ENCODE measurements at places on chromosomes 12 and 14.

- no peak for DNase-seq
These were observed 21.8 kb upstream of the DHRS2 start for GRCh38 chr14:23614395-23614828.

DNA sequence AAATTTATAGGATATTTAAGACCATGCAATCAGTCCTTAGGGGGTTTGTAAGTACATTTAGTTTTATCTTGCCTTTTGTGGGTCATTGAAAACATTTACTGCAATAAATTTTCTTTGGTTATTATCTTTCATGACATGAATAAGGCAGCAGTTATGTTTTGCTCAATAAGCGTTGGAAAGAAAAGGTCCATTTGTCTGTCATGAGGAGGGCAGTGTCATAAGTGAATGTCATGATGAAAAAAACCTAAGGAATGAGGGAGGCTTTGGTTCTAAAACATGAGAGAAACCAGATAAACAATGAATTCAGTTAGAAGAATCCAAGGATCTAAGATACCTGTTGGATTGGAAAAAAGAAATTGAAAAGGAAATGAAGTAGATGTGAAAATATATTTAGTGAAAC, 209.4 kb downstream of the NAV3 start:
- DNase-seq, result no peak

- peak; percentile 26 for DNase-seq
These were observed 27.5 kb downstream of the TCHP start for GRCh38 chr12:109927622-109928021.

DNA sequence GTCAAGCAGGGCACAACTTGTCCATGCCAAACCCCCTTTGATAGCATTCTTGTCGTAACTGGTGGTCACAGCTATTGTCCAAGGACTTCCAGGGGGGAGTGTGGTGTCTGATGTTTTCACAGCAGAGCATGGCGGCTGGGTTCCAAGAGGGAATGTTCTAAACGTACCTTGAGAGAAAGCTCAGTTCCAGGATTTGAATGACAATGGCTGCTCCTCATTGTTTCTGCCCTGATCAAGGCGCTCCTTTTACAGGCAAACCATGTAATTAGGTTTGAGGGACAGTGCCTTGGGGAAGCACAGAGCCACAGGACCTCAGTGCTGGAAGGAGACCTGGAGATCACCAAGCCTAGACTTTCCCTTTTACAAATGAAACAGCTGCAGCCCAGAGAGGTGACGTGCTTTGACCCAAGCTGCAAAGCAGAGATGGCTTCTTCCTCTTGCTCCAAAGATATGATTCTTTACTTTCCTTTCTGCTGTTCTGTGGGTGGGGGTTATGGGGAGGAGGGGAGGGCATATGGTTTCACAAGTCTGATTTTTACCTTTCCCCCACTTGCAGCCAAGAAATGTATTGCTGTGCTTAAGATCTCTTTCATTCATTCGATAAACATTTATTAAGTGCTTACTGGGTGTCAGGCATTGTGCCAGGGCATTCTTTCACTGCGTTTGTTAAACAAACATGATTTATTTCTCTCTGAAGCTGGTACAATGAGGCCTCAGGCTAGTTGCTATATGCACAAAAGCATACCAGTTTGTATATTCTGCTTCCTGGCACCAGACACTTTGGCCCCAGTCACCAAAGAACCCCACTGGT, 172.8 kb downstream of the KTN1 start:
- DNase-seq, result no peak

GRCh38 chr12:41250748-41251147, 62.6 kb downstream of the PDZRN4 start:
- DNase-seq, result no peak

DNA sequence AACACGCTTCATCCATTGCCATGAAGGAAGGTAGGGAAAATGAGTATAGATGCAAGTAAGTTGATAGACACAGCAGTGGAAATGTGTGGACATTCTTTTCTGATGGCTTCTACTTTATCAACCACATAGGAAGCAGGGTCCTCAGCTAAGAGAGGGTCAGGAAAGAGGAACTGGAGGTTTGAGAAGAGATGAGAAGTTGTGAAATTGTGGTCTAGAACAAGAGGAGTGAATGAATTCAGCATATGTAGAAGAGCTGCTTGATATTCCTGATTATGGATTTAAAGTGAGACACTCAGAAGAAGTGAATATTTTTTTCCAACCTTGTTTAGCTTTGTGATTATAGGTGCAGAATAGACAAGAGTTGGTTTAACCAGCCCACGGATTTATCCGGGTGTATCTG, 128.5 kb downstream of the SLC15A5 start:
- DNase-seq, result no peak

DNA sequence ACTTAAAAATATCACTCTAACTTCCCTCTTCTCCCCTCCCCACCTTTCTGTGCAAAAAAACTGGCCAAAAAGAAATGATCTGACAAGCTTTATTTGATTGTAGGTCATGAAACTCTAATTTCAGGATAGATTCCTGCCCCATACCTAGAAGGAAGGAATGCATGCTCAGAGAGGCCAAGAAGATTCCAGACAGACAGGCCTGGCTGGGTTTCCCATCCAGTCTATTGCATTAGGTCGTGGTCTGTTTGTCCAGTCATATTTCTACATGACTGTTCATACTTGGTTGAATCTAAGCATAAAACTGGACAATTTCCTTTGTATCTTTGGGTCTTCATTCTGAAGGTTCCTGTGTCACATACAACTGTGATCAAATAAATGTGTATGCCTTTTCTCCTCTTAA, 20.0 kb upstream of the SLC15A5 start:
- DNase-seq, result no peak

- no peak for DNase-seq
These were observed 1093.7 kb downstream of the SLC6A15 start for GRCh38 chr12:83818881-83819280.

GRCh38 chr12:42636993-42637392, 47.4 kb upstream of the PRICKLE1 start:
- DNase-seq, result no peak

DNA sequence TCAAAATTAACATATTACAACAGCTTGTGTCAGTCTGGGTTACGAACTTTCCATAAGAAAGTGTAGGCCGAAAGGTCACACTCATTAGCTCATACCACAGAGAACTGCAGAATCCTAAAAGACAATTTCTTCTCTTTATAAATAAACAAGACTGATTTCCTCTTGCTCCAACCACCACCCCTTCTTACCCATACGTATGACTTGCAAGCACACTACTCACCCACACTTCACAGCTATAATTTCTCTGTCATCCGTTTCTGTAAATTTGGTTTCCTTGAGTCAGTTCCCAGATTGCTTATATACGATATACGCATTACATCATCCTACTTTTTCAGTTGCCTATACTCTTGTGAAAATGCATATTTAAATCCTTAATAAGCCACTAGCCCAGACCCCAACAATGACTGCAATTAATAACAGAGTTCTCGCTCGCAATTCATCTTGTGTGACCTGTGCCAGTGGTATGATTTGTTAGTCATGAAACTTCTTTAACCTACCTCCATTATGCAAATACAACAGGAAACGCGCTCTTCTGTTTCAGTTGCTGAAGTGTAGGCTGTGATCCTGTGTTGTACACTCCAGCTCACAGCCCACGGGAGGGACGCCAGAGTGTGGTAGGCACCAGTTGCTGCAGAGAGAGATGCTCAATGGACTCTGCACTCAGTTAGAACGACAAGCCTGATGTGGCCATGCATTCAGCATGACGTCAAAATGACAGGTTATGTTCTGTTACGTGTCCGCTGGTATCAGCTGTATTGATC, 417.6 kb downstream of the PDZRN4 start:
- no peak for DNase-seq

- no peak for DNase-seq
These were observed 42.4 kb downstream of the TRIP11 start for GRCh38 chr14:91997492-91997891.

GRCh38 chr12:9702255-9702654, 30.6 kb downstream of the CLECL1 start:
- no peak for DNase-seq

DNA sequence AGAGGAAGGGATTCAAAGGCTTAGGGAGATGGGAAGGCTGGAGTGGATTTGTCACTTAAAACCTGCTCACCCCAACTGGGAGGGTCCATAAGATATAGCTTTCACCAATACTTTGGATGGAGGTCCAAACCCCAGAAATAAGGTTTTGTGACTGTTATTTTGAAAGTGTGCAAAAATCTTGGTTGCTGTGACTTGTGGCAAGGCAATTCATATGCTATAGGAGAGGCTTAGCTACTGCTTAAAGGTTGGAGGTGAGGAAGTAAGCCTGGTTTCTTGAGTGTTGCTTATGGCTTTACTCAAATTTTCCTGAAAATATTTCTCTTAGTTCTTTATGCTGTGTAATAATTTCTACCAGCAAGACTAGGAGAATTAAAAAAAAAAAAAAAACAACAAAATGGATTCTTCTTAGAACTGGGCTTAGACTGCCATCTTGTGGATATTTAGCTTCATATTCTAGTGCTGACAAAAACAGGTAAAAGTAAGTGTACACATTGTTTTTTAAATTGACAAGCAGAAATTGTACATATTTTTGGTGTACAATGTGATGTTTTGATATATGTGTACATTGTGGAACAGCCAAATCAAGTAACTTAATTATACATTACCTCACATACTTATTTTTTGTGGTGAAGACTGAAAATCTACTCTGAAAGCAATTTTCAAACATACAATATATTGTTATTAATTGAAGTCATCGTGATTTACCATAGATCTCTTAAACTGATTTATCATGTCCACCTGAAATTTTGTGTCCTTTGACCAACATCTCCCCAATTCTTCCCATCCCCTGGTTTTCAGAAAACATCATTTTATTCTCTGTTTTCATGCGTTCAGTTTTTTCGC, 23.0 kb downstream of the PDE6H start:
- DNase-seq, result peak; percentile 60

- peak; percentile 4 for DNase-seq
These were observed 54.1 kb downstream of the COCH start for GRCh38 chr14:30928462-30928861.

- DNase-seq, result no peak
These were observed 170.6 kb downstream of the BMP4 start for GRCh38 chr14:53786045-53786444.

DNA sequence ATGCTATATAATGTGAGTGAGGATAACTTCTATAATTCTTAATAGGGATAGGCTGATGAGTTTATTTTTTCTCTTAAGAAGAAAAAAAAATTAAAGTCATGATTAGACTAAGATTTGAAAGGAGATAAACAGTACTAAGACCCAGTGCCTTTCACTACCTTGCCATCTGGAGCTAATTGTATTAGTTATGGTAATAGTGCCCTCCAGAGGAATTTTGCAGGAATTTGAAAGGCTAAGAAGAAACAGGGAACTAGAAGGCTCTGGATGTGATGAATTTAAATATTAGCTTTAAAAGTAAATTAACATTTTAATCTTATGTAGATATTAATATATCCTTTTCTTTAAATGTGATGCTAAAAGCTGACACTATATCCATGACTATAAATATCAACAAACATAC, 36.6 kb upstream of the PIK3C2G start:
- DNase-seq, result peak; percentile 37

DNA sequence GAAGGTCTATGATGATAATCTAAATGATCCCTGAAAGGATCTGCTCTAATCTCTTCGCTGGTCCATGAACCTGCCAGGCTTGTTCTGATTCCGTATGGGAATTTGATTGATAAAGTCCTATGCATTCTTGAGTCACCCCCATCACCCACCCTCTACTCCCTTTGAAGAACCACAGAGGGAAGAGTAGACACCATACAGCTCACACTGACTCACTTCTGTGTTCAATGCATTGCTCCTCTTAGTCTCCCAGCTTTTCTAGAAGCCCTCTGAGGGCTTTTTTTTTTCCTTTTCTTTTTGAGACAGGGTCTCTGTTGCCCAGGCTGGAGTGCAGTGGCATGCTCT, 18.5 kb upstream of the GPRC5A start:
- DNase-seq, result peak; percentile 18

DNA sequence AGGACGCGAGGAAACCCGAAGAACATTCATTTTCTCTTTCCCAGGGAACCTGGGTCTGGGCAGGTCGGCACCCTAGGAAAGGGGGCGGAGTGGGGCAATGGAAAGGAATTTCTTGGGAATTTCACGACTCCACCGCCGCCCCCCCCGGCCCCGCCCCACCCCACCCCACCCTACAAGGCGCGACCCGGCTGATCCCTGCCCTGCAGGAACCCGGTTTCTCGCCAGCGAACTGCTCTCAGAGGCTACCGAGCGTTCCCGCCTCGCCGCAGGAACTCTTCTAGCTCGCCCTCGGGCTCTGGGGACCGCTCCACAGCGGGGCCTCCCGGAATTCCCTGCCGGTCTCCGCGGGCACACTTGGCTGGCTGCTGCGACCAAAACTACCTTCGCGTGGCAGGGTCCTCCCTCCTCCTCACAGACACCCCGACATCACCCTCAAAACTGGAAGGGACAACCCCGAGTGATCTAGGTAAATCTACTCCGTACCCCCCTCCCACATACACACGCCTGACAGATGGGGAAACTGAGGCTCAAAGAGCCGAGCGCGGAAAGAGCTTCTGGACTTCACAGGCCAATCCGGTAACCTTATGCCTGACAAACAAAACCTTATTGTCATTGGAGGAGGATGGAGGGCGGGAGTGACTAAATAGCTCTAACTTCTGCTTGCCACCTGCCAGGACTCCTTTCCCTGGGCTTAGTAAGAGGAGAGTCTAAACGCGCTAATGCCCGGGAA, 785 bp upstream of the ACTN1 start:
- DNase-seq, result peak; percentile 47

DNA sequence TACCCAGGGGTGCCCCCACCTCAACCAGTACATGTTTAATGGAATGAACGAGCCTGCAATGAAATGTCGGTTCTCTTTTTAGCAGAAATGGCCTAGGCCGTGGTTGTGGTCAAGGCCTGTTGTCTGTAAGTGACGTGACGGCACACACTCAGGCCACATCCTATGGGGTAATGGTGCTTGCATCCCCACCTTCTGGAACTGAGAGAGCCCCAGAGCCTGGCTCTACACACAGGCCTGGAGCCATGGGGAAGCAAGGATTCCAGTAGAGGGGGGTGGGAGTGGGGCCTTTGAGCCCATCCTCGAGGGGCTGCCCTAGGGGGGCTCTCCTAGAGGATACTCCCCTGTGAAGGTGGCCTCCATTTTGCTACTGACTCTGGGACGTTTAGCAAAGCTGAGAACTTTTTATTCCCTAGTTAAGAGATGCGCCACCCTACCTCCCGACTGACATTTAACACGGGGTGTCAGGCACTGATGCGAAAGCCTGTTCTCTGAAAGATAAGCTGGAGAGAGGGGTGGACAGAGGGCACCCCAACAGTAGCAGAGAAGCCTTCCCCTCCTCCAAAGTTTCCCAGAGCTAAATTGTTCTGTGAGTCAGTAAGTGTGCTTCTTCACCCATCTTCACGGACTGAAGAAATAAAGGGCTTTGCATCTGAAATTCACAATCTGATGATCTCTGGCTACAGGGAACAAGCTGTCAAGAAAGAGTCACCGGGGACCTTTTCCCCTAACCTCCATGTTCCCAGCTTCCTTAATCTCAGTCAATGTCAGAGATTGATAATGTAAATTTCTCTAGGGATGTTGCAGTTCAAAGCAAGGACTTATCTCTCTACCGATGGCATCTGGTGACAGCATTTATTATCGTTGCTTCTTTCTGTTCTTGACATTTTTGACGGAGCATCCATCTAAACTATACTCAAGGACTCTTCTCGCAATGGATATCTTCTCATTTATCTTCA, 6.8 kb downstream of the RIN3 start:
- no peak for DNase-seq
